ENCODE measurements at places on chromosomes 12 and 14.

DNA sequence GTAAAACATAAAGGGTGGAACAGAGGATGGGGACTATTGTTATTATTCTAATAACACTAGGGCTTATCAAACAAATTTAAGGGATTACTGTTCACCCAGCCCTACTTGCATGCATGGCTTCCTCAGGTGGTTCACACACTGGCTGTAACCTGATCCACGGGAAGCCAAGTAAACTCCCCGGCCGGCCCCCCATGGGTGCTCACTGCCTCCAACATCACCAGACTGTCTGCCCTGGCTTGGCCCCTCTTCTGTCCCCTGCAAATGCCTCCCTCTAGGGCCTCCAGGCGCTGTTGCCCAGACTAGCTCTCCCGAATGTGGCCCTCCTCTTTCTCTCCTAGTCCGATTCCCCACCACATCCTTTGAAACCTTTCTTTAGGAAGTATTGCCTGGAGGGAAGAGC, 18.6 kb downstream of the FAIM2 start:
- DNase-seq: no peak

- DNase-seq: no peak
Measured at GRCh38 chr12:89752341-89752740, 43.7 kb upstream of the ATP2B1 start.

DNA sequence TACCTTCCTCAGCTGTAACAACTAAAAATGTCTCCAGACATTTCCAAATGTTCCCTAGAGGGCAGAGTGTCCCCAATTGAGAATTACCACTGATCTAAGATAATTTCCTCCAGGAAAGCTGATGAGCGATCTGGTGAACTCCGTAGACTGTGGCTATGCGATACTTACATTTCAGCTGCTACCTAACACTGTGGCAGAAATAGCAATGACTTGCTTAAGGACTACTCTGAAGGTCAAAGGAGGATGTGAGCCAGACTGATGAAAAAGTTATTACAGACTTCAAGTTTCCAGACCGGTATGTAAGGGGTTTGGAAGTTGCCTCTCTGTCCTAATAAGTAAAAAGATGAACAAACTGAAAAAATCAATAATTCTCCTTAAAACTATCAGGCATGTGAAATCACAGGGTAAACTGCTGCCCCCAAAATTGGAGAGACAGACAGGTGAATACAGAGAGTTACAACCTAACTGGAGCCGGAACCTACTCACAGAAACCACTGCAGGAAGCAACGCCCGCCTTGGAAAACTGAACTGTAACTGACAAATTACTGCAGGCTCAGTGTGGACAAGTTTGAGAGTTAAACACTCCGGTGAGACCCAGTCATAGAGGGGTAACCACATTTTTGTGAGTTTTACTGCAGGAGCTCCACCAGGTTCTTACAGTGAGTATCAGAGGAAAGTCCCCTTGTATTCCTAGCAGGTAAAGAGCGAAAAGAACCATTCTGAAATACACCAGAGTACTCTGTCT, 60.0 kb upstream of the PARP11 start:
- no peak for DNase-seq

DNA sequence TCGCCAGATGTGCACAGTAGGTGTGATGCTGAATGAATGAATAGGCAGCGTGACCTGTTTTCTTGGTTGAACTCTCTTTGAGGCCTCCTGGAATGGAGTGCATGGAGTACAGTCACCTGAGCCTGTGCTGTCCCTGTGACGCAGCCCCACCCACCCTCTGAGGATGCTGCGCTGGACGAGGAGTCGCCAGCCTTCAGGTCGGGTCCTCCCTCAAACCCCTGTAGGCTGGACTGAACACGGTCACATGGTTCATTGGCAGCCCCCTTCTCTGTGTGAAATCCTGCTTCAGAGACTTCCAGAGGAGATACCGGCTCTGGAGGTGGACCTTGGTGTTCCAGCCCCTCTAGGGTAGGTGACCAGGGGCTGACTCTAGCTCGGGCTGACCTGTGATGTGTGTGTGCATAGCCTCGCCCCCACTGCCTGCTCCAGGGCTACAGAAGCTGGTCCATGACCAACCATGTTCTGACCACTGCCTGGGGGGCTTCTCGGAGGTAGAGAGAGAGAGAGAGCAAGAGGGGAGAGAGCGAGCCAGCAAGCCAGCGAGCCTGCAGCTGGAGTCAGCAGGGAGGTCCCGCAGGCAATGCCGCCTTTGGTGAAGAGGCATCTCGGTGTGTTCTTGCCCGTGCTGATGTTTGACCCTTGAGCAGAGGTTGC, 158.0 kb upstream of the RTL1 start:
- no peak for DNase-seq

DNA sequence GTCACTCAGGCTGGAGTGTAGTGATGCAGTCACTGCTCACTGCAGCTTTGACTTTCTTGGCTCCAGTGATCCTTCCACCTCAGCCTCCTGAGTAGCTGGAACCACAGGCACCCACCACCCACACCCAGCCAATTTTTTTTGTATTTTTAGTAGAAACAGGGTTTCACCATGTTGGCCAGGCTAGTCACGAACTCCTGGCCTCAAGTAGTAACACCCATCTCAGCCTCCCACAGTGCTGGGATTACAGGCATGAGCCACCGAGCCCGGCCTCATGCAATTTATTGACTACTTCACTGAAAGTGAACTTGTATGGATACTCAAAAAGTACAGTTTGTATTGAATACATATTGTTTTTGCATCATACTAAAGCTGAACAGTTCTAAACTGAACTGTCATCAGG, 9.1 kb downstream of the PSEN1 start:
- DNase-seq: no peak

DNA sequence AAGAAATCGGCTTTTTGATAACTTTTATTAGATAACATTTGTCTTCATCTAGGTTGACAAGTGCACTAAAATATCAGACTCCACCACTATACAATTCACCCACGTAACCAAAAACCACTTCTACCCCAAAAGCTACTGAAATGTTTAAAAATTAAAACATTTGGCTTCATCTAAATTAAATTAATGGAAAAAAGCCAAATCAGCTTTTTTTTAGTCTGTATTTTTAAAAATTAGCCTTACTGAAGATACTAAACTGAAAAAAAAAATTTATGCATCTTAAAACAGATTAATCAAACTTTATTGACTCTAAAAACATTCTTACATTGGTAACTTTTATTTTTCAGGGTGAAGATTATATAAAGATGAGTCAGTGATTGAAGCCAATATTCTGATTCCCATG, 30.0 kb downstream of the CREBL2 start:
- no peak for DNase-seq

DNA sequence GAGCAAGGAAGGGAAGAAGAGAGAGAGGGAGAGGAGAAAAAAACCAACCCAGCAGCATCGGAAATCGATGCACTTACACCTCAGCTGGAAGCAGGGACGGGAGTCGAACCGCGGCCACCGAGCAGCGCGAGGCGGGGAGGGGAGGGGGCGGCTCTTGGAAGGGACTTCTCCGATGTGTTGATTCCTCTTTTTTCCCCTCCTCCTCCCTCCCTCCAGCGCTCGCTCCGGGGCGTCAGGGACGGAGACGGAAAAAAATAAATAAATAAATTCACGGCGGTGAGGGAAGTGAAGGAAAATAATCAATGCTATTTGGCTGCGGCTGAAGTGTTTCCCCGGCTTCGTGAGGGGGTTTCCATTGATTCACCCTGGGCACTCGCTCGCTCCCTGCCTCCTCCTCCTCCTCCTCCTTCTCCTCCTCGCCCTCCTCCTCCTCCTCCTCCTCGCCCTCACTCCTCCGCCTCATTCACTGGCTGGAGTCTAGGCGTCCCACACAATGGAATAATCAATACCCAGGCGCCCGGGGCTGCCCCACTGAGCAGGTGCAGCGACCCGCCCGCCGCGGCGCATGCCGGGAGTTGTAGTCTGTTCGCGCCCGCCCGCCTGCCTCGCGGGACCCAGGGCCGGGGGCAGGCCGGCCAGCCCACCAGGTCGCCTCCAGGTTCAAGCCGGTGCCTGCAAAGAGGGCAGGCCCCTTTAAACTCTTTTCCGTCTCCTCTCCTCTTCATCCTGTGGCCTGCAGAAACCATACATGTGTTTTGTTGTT, at the start of gene ZFHX2:
Gene ZFHX2, minus strand, starts transcription at position 500 of the 763 bp plus-strand sequence. CDS start 16,440 bp downstream, outside the sequence.
- DNase-seq: peak; percentile 17

GRCh38 chr12:49703647-49704137, 3.5 kb downstream of the FMNL3 start:
- peak; percentile 38 for DNase-seq

DNA sequence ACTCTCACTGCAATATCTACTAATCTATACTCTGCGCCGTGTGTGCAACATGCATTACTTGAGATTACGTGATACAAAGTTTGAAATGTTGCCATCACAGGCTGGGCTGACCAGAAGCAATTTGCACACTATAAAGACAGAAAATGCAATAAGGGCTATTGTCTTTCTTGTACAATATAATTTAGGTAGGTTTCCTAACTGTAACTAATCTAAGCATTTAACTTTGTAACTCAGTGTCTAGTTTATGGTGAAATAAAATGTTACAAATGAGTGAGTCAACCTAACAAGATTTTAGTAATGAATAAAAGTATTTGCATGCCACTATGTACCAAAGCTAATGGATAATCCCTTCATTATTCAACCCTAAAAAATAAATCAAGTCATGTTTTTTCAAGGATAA, 57.8 kb downstream of the LRP6 start:
- DNase-seq: no peak

DNA sequence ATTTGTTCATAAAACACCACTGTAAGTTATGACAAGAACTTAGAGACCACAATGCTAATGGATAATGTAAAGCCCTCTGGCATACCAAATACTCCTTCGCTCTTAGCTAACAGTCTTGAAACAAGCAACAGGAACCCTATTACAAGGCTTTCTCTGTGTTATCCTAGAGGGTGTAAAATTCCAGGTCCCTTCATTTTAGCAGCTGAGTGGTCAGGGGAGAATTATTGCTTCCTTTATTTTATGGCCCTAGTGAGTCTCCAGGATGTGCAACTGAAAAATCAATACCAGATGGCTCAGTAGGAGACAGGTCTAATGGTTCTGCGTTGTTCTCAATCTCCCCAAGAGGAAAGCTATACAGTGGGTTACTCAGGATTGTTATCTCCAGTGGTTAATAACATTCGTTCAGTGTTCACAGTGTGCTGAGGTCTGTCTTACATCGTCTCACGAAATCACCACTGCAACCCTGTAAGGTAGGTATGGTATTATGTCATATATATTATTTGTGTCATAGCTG, 172.7 kb upstream of the CNOT2 start:
- DNase-seq: no peak

GRCh38 chr14:92323916-92324818, 1.2 kb downstream of the SLC24A4 start:
- DNase-seq: no peak

- DNase-seq: no peak
Measured at GRCh38 chr14:105765893-105766614, 239.7 kb downstream of the TMEM121 start.

DNA sequence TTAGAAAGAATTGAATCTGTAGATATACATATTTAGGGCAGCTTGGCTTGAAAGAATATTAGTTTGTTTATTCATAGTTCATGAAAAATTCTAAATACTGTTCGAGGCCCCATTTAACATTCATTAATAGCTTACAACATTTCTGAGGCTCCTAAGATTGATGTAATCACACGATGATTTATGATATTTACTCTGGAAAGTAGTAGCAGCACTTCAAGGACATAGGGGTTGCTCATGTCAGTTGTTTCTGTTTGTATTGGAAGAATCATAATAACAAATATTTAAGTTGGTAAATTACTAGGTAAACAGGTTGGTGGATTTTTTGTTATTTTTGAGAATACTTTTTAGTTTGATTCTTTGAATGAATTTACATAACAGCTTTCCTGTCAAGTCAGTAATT, 30.4 kb downstream of the CAND1 start:
- no peak for DNase-seq

GRCh38 chr14:68660495-68660894, 132.4 kb downstream of the ZFP36L1 start:
- DNase-seq: no peak

- no peak for DNase-seq
Measured at GRCh38 chr12:22766911-22767420, 142.0 kb downstream of the ETNK1 start.

- DNase-seq: no peak
Measured at GRCh38 chr14:38090506-38090905, 117.2 kb upstream of the SSTR1 start.

All from bronchial epithelial cell (primary cell).